ENCODE measurements at places on chromosomes 2 and 18.

DNA sequence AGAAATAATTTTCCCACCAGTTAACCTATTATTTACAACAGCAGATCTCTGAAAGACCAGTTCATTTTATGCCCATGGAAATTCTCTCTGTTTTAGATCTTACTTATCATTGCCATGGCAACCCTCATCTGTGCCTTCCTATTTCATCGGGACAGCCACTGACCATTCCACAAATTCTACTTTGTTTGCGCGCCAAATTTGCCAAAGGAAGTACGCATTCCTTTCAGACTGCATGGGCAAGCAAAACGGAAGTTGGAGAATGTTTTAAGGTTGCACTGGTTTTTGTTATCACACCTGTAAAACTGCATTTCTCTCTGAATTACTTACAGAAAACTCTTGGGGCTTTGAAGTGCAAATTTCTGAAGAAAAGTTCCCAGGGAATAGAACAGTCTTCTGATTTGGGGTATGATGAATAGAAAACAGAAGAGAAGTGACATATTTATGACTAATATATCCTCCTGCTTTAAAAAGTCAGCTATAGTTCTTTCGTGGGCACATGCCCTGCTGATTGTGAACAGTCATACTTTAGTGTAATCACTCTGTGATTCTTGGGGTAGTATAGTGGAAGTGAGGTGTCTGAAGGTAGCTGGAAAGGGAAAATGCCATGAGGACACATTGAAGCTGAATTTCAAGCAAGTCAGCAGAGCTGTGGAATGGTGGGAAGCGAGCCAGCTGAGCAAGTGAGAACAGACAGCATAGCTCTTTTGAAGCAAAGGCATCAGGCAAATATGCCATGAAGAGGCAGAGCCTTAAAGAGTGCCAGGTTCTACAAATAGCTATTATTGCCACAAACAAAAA, 20.9 kb downstream of the NETO1 start:
- no peak for DNase-seq

DNA sequence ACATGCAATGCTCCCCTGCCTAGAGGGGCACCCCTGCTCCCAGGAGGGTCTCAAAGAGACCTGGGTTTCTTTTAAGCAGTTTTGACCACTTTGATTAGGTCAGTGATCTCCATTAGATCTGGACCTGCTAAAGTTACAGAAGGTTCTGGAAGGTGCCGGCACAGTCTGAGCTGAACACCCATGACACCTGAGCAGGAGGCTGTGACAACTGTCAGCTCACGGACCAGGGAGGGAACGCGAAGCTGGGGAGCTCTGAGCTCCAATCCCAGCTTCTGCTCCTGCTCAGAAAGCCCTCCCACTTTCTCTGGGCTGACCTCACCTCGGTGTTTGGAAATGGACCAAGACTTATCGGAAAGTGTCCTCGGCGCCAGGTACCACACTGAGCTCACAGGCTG, 113.8 kb downstream of the NFATC1 start:
- DNase-seq: no peak

GRCh38 chr18:22282311-22283115, 113.1 kb downstream of the GATA6 start:
- DNase-seq: peak; percentile 71

DNA sequence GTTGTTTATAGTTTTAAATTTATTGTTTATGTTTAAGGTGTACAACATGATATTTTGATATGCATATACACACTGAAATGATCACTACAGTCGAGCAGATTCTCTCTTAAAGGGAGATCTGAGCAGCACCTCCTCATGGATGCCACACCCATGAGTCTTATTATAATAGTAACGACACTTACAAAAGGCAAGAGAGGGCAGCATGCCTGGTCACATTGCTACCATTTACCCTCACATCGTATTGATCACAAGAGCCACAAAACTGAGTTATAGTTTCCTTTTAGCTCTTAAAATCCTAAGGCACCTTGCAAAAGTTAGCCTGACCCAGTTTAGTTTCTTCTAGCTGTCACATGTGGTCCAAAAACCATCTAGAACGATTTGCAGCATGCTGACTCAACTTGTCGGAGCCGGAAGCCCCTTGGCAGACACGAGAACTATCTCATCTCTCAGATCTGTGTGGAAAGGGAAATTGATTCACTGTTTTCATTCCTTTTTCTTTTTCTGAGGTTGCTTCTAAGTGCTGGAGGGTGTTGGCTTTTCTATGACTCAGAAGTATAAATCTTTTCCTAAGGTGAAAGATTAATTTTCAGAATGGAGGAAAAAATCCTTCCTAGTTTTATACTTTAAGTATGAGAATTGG, 85.3 kb downstream of the CDC42EP3 start:
- peak; percentile 82 for DNase-seq

DNA sequence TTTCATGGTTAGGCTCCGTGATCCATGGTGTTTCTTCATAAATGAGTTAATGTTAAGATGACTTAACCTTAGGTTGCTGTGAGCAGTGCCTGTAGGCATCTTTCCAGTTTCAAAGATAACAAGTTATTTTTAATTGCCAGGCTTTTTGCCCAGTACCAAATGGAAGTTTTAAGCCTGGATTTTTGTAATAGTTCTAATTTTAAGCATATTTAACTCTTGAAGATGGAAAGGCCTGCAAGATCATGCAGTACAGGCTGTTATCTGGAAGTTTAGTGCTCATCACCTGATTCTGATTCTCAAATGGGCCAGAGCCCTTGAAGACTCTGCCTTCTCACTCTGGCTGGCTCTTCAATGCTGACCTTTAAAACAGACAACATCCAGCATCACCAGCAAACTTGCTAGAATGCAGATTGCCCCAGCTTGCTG, 141.3 kb downstream of the NCK2 start:
- no peak for DNase-seq

DNA sequence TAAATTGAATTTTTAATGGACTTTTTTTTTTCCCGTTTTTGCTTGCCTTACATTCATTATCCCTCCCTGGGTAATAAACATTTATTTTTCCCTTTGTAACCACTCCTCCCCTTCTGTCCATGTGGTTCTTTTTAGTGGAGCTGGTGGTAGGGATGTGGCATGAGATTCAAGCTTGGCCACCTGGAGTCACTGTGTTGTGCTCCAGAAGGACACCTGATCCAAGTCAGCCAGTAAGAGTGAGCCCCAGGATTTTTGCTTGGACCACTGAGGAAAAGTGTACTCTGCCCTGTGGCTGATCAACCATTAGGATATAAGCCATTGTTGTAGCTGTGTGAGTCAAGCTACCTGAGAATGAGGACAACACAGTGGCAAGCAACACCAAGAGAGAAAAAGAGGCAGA, 11.1 kb upstream of the ACTR3 start:
- no peak for DNase-seq

DNA sequence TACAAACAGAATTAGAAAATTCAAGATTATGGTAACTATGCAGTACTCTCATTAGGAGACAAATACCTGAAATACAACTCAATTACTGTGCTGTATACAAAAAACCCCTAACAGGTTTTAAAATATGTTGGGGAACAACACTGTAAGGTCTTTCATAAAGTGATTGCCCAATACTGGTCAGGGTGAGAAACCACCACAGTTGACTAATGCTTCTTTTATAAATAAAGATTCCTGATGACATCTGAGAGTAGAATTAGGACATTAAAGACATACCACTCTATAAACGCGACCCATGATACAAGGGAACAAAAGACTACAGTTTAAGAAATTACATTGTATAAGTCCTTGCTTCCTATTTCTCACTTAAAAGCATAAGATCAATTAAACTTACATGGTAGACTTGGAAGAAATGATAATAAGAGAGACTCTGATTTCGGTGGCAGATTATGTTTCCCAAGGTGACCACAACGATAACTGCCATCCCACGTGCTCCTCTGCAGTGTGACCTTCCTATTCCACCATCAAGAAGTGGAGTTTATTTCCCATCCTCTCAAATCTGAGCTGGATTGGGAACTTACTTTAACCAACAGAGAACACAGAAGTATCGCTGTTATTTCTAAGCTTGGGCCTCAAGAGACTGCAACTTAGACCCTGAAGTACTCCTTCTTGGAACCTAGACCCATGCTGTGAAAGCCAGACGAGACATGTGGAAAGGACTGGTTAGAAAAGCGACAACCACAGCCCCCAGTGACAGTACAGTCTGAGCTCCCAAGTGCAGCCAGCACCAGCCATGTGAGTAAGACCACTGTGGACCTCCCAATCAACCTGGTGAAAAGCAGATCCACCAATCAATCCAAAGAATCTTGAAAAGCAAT, 52.3 kb downstream of the ZNF521 start:
- DNase-seq: peak; percentile 74

GRCh38 chr2:233814056-233814835, 36.1 kb downstream of the MROH2A start:
- DNase-seq: no peak

- DNase-seq: no peak
Observed at GRCh38 chr2:102396012-102396411, 26.9 kb upstream of the IL18RAP start.

DNA sequence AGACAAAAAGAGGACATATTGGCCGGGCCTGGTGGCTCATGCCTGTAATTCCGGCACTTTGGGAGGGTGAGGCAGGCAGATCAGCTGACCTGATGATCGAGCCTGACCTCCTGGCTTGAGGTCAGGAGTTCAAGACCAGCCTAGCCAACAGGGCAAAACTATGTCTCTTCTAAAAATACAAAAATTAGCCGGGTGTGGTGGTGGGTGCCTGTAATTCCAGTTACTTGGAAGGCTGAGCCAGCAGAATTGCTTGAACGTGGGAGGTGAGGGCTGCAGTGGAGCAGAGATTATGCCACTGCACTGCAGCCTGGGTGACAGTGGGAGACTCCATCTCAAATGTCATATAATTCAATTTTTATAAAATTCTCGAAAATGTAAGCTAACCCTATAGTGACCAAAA, 84.5 kb downstream of the SEMA4F start:
- no peak for DNase-seq

DNA sequence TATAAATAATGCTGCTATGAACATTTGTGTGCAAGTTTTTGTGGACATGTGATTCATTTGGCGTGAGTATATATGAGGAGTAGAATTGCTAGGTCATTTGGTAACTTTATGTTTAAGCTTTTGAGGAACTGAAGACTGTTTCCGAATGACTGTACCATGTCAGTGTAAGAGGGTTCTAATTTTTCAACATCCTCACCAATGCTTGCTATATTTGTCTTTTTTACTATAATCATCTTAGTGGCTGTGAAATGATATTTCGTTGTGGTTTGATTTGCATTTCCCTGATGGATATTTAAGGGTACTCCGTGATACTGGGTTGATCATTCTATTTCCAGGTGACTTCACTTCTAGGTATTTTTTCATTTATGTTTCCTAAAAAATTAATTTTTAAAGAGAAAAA, 241.1 kb downstream of the BCL2 start:
- DNase-seq: peak; percentile 91

DNA sequence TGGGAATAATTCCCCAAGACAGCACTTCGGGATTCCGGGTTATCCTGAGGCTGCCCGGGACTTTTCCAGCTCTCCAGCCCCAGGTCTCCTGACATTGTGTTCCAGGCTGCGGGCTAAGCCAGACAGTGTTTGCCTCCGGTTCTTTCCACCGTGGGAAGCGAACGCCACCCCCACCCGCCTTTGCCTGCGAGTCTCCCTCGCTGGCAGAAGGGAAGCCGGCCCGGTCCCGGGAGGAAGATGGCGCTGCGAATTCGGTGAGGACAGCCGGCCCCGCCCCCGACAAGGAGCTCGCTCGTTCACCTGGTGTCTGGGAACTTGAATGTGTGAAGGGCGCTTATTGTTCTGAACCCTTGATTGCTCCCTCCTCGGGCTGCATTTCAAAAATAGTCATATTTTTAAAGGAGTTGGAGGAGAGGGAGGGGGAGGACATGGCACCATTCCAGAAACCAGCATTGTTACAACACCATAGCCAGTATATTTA, 2.9 kb downstream of the LRATD1 start:
- no peak for DNase-seq

DNA sequence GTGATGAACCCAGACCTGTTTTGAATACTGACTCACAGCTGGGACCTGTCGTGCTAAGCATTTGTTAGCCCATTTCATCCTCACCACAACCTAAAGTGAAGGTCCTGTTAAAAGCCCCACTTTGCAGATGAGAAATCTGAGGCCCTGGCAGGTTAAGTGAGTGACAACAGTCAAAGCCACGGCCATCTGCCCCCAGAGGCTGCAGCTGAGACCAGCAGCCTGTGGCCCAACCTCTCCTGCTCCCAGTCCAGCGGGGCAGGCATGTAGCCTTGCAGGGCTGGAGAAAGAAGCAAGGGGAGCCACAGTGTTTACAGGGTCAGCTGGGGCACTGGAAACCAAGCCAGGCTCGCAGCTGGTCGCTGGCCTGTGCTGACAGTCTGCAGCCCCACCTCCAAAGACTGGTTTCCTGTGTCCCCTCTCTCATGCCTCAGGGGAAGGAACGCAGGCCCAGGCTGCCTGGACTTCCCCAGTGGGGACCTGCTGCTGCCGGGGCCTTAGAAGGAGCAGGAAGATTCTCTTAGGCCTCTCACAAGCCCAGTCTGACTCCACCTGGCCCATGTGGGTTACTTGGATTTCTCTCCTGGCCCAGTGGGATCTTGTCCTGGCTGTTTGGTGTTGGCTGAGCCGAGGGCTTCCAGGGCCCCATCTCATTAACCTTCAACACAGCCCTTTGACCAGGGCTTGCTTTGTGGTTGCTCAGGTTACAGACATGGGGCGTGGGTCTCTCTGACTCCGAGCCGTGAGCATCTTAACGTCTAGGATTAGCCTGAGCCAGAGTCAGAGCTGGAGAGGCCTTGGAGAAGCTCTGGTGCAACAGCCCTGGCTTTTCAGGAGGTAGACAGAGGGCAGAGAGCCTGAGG, 1.7 kb downstream of the INPP5D start:
- peak; percentile 46 for DNase-seq

DNA sequence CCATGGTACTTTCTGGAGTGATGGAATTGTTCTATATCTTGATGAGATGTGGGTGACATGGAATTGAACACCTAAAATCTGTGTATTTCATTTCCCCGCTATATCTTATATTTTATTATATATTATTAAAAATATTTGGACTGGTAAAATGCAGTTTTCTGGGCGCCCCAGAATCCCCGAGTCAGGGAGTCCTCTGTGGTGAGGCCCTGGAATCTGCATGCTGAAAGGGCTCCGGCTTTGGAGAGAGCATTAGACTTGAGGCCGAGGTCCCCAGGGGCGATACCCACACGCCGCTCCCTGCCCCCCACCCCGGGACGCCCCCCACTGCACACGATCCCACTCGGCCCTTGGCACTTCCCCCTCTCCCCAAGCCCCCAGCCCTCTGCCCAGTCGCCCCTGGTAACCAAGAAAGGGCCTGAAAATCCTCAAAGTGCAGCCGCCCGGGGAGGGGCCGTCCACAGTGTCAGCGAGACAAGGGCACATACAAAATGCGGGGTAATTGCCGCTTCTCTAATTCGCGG, 126.0 kb downstream of the ZFP36L2 start:
- no peak for DNase-seq

DNA sequence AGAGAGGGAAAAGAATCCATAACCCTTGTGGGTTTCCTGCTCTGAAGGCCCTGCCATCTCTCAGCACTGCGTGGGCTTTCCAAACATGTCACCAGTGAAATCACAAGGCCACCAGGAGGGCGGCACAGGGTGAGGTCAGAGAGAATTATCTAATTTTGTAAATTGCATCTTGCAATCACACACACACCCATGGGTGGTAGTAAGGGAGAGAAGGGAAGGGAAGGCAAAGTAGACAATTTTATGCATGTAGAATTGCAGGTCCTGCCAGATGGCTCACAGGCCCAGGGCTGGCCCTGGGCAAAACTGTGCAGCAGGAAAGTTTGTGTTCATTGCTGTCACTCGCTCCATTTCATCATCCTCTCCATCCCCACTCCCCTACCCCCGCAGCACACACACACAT, 21.0 kb upstream of the ZBTB7C start:
- peak; percentile 92 for DNase-seq

- no peak for DNase-seq
Observed at GRCh38 chr2:62209427-62209991, 13.6 kb downstream of the B3GNT2 start.
